ENCODE measurements at places on chromosomes 3 and 15.

DNA sequence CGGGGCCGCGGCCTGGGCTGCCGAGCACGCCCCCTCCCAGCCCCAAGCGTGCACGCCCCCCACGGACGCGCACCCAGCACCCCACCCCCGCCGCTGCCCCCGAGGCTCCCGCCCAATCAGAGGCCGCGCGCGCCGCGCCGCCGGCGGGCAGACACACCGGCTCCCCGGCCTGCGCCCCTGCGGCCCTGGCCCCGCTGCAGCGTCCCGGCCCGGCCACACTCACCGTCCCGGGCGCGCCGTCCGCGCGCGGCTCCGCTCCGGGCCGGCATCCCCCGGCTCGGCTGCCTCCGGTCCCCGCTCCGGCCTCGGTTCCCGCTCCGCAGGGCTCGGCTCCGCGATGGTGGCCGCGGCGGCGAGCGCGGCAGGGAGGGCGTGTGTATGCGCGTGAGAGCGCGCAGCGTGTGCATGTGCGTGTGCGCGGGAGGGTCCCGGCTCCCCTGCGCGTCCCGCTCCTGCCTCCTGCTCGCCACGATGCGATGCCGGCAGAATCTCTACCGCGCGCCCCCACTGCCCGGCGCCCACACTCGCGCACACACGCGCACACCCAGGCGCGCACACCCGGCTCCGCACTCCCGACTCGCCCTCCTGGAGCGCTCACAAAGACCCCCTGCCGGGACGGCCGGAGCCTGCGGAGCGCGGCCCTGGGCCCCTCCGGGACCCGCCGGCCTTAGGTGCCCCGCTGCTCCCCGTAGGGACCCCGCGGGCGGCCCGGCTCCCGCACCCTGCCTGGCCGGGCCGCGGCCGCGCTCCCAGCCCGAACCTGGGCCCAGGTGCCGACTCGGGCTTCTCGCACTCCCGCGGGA, 186.5 kb upstream of the LINGO1 start:
- DNase-seq = no peak

GRCh38 chr3:31848911-31849310, 132.2 kb downstream of the OSBPL10 start:
- no peak for DNase-seq

DNA sequence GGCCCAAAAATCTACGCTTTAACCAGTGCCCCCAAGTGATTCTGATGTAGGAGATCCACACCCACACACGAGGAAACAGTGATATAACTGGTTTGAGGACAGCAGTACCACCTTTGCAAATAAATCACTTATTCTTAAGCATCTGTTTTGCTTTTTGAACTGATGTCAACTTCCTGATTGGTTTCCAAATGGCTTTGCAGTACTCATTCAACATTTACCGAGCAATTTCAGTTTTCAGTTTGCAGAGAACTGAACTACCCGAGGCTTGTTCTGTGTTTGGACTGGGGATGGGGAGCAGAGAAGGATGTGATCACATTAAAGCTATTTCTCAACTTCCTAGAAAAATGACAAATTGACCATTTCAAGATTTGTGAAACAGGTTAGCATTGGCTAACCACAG, 1.1 kb upstream of the GYG1 start:
- DNase-seq = no peak

- DNase-seq = no peak
These were observed 130.8 kb downstream of the CHCHD6 start for GRCh38 chr3:126834596-126835471.

DNA sequence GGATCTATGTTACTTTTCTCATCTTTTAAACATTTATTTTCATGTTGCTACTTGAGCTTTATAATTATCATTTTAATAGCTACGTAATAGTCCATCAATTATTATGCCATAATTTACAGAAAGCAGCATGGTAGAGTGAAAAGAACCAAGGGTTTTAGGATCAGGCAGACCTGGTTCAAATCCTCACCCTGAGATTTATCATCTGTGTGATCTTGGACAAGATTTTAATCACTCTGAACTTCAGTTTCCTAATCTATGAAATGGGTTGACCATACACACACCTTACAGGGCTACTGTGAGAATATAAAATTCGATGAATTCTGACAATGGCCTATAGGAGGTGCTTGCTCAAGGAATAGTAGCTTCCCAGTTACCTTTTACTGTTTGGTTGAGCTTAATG, 27.1 kb downstream of the BOC start:
- DNase-seq = no peak

GRCh38 chr3:78918361-78919020, 849.3 kb downstream of the ROBO1 start:
- no peak for DNase-seq

DNA sequence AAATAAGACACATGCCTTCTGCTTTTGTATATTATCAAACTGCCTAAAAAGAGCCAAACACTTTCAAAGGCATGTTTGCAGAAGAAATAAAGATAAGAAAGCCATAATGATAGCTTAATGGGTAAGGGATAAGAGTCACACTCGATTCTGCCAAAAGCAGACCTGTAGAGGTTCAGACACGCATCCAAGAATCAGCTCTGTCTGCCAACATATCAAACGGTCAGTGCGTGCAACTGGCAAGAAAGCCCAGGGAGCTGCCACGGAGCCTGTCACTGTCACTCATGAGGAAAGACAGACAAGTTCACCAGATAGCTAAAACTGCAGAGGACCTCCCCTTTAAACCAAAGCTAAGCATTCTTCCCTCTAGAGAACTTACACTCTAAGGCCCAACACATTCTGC, 23.2 kb downstream of the DCP1A start:
- DNase-seq = no peak

DNA sequence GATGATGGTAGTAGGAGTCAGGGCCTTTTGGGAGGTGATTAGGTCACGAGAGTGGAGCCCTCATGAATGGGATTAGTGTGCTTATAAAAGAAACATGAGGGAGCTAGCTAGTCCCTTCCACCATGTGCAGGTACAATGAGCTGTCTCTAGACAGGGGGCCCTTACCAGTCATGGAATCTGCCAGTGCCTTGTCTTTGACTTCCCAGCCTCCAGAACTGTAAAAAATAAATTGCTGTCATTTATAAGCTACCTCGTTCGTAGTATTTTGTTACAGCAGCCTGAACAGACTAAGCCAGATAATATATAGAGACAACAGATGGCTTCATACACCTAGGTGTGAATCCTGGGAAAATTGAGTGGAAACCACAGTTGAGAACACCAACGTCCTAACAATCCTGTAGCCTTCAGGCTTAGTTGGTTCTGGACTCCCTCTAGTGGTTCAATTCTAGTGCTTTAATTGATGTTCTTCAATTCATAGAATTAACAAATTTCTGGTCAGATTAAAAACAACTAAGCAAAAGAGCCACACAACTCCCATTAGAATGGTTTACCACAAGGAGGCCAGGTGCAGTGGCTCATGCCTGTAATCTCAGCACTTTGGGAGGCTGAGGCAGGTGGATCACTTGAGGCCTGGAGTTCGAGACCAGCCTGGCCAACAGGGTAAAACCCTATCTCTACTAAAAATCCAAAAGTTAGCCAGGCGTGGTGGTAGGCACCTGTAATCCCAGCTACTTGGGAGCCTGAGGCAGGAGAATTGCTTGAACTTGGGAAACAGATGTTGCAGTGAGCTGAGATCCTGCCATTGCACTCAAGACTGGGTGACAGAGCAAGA, 21.3 kb upstream of the GATM start:
- no peak for DNase-seq

GRCh38 chr3:27888562-27888961, 166.4 kb upstream of the EOMES start:
- no peak for DNase-seq

GRCh38 chr3:187570776-187571175, 99.4 kb downstream of the SST start:
- no peak for DNase-seq

DNA sequence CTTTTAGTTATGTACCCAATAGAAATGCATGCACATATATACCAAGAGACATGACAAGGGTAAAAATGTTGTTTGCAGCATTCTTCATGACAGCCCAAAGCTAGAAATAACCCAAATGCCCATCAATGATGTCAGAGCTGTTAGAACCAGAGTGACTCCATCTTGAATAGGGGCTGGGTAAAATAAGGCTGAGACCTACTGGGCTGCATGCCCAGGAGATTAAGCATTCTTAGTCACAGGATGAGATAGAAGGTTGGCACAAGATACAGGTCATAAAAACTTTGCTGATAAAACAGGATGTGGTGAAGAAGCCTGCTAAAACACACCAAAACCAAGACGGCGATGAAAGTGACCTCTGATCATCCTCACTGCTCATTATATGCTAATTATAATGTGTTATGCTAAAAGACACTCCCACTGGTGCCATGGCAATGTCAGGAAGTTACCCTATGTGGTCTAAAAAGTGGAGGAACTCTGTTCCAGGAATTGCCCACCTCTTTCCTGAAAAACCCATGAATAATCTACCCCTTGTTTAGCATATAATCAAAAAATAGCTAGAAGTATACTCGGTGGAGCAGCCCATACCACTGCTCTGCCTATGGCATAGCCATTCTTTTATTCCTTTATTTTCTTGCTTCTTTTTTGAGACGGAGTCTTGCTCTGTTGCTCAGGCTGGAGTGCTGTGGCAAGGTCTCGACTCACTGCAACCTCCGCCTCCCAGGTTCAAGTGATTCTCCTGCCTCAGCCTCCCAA, 32.9 kb downstream of the ZBTB11 start:
- DNase-seq = no peak

DNA sequence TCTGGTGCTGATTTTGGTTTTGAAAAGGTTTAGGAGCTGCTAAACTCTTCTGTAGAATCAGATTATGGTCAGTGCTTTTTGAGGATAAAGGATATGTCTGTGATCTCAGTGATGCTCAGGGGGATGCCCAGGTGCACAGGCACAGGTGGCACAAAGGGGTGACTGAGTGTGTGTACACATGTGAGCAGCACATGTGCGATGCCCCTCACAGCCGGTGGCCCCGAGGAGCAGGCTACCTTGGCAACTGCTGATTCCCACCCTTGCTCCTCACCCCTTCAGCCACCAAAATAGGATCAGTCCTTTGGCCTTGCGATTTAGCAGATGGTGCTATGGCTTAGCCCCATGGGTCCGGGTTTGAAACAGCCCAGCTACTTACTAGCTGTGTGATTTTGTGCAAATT, 51.1 kb downstream of the POMGNT2 start:
- DNase-seq = no peak

- no peak for DNase-seq
These were observed 80.6 kb downstream of the ARIH1 start for GRCh38 chr15:72554471-72555425.

- no peak for DNase-seq
These were observed 12.7 kb downstream of the GPR156 start for GRCh38 chr3:120272286-120272685.

DNA sequence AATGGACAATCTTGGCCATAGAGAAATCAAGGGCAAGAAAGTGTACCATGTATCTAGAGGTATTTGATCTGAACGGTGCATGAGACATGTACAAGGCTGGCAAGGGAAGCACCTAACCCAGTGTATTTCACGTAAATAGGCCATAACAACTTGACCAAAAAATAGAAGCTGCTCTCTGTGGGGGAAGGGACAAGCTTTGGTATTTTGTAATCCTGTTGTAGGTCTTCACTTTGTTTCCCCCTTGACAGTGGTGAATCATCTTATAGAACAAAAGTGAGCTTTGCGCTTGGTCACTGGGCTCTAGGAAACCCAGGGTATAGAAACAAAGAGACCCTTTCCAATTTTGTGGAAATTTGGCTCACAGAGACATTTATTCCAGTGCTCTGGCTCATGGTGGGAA, 21.0 kb downstream of the LARS2 start:
- no peak for DNase-seq

DNA sequence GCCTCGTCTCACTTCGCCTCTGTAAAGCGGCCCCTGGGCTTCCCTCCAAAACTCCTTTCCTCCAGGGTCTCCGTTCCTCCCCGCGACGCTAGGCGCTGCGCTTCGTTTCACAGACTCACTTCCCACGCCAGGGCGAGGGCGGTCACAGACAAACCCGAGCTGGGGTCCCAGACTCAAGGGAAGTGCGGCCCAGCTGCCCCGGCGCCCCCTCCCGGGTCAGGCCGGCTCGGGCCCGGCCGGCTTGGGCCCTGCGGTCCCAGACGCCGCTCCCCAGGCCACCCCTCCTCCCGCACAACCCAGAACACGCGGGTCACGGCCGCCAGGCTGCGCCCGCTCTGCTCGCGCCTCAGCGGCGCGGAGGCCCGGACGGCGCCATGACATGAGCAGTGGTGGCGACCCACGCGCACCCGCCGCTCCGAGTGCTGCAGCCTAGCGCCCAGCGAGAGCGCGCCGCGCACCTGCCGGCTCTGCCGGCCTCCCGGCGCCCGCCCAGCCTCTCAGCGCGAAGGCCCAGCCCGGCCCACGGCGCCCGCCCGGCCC, 547 bp downstream of the NUP210 start:
- DNase-seq = no peak

DNA sequence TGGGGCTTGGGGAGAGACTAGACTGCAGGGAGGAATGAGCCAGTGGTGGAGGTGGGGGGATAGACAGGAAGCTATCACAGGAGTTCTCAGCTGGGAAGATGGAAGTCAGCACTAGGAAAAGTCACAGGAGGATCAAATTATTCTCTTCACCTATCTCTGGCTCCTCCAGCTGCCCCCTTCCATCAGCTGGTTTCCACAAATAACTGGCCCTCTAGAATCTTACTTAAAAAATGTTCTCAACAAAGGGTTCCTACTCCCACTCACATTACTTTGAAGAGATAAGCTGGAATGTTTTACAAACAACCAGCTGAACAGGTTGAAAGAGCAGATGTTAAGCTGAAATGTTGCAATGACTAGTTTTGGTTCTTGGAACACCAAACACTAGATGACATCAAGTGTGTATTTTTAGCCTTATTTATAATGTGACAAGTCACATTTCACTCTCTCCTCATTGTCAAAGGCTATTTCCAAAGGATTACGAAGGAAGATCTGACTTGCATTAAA, 102.7 kb upstream of the AADACL2 start:
- no peak for DNase-seq

GRCh38 chr3:19030522-19030839, 117.8 kb upstream of the KCNH8 start:
- DNase-seq = no peak

DNA sequence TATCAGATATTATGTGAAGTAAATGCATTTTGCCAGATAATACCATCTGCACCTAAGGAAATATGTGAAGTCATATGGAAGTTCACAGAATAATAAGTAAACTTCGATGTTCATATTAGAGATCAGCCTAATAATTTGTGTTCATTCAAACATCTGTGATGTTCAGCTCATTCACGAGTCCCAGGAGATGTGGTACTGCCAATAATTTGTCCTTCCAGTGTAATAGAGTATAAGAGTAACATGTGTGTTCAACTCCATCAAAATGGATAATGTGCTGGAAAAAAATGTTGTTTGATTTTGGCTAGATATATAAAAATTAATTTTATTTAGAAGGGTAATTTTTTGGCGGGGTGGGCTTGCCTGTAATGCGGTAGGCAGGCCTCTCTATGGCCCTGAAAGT, 75.4 kb upstream of the ARL6 start:
- no peak for DNase-seq

- no peak for DNase-seq
These were observed 10.0 kb upstream of the PRKAR2A start for GRCh38 chr3:48857641-48858040.

- no peak for DNase-seq
These were observed 20.1 kb downstream of the TIPARP start for GRCh38 chr3:156694536-156694935.

Data from left renal pelvis (tissue), 4 donors.